ENCODE measurements at places on chromosomes 2 and 18.

- DNase-seq = peak; percentile 9
Measured at GRCh38 chr2:221166292-221166691, 405.8 kb downstream of the EPHA4 start.

GRCh38 chr2:69724540-69725159, 17.3 kb upstream of the ANXA4 start:
- DNase-seq = peak; percentile 68

GRCh38 chr2:60364491-60364890, 189.0 kb downstream of the BCL11A start:
- DNase-seq = no peak

DNA sequence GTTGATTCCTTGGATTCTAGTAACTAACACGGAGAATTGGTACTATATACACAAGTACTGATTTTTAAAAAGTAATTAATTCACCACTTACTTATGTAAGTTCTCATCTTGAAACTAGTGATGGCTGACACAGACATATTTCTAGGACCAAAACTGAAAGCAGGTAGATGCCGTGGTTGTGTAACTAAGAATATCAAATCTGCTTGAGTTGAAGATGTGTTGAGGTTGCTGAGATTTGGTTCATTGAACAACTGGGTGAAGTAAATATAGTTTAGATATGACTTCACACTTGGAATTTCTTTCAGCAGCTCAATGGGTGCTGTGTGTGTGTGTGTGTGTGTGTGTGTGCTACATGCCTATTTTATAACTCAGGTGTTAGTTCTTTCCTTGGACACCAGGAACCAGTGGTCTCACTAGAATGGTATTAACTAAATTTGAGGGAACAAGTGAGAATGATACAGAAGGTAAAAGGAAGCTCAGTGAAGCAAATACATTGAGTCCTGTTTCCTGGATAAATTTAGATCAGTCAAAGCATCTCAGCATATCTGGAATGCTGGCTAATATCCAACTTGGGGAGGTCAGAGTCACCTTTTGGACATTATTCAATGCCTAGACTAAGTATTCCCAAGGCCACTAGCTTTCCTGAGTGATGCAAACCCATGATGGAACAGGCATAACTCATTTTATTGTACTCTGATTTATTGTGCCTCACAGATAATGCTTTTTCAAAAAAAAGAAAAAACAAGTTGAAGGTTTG, 110.7 kb upstream of the ZEB2 start:
- no peak for DNase-seq

DNA sequence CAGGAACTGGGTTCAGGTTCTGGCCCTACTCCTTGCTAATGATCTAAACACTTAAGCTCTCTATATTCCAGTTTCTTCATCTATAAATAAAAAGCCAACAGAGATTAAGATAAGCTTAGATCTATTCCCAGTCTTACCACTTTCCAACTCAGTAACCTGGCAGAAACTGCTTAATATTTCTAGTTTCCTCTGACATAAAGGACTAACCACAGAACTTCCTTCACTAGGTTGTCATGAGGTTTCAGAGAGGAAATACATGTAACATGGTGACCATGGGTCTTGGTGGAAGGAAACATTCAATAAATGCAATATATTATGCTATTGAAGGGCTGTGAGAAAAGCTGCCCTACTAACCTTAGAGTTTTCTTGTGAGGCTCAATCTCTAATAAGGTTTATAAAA, 114.4 kb upstream of the PDE1A start:
- no peak for DNase-seq

DNA sequence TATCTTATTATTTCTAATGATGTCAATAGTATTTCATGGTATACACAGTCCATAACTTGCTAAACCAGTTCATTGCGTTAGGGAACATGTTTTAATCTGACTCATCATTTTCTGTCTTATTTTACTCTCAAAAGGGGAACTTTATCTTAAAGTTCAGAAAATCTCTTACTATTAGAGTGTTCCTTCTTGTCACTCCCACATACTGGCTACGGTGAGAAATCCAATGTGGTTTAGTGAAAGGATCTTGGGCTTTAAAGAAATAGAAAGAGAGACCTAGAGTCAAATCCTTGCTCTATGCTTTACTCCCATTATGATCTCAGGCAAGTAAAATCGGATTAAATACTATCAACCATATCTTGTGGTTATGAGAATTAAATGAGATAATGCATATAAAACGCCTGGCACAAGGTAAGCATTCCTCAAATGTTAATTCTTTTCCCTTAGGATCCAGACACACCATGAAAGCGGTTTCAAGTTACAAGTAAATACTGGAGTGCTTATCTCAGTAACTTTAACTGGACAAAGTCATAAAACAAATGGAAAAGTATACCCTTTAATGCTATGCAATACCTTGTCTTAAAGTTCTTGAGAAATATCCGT, 576.0 kb downstream of the ARHGAP15 start:
- peak; percentile 20 for DNase-seq

DNA sequence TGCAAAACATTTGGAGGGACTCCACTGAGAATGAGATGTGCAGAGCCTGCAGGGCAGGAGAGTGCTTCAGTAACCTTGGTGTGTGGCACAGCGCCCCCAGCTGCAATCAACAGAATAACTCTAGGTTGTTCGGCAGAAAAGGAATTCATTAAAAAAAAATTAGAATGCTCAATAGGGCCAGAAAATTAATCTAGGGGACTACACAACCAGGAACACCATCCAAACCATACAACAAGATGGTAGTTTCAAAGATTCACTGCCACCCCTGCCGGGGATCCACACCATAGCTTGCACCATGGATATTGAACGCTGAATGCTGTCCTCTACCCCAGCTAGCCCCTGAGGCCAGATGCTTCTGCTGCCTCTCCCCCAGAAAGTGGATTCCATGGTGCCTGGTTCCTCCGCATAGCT, 50.1 kb downstream of the THUMPD2 start:
- peak; percentile 47 for DNase-seq

DNA sequence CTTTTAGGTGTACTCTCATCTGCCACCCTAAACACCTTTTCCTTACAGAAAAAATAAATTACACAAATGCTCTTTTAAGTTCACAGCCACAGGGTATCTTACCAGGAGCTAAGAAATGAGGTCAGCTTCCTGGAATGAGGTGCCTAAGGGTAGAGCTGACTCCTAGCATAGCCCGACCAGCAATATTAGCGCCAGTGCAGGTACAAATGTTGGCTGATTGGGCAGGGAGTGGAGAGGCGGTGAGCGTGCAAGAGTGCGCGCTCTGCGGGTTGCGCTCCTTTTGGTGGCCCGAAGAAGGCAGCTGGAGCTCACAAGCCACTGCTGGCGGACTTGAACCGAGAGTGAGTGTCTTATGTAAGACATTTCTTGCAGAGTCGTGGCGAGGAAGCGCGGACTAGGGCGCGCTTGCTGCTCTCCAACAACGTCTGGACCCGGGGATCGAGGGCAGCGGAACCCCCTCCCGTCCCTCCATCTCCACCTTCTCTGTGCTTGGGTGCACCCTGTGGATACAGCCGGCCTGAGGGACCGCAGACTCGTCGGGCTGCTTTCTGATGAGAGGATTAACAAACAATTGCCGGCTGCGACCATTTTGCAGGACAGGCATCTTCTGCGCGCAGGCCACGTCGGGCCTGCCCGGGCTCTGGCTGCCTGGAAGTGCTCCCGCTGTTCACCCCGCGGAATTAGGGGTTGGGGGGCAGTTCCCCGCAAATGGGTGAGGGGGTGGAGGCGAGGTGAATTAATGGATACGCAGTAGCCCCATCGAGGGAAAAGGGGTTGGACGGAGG, 17.3 kb downstream of the BOLA3 start:
- DNase-seq = no peak

DNA sequence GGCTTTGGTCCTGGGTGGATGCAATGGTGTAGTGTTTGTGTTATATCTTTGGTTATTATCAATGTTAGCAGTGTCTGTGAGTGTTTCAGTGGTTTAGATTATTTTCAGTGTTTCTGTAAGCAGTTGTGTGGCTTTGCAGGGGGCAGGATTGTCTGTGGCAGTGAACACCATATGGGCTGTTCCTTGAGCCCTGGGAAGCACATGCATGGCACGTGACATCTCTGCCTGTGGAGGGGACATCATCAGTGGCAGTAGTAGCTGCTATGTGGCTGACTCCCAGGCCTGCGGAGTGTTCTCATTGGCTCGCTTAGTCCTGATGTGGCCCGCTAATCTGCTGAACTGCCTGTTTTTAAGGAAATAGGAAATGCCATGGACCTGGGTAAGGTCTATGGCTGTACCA, 327.5 kb downstream of the GULP1 start:
- DNase-seq = no peak

- no peak for DNase-seq
Measured at GRCh38 chr2:2422621-2423020, 91.5 kb upstream of the MYT1L start.

DNA sequence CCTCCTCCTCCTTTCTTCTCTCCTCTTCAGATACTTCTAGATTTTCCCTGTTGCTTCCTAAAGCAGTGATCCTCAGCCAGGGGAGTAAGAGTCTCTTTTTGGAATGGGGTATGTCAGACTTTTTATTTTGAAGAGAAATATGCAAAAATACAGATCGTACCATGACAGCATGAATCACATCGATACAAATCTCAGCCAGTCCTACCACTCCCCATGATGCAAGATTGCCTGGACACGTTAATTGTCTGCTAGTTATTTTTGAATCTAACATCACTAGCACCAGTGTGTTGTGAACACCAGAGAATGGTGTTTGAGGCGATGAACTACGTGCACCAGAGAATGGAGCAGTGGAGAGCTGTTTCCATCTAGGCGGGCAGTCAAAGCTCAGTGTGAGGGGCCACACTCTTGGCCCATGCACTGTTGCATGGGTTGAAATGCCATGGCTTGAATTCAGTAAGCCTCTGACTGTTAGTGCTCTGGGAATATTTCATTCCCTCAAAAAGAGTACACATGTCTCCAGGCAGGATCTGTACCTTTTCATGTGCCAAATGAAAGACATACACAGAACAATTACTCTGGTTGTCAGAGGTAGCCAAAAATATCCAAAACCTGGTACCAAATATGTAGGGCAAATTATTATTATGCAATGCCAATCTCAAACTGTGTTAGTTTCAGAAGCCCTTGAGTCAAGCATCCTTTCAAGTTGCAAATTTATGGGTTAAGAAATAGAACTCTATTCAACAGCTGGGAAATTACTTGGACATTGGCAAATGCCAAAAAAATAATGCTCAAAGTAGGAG, 46.3 kb upstream of the RALBP1 start:
- DNase-seq = peak; percentile 52

DNA sequence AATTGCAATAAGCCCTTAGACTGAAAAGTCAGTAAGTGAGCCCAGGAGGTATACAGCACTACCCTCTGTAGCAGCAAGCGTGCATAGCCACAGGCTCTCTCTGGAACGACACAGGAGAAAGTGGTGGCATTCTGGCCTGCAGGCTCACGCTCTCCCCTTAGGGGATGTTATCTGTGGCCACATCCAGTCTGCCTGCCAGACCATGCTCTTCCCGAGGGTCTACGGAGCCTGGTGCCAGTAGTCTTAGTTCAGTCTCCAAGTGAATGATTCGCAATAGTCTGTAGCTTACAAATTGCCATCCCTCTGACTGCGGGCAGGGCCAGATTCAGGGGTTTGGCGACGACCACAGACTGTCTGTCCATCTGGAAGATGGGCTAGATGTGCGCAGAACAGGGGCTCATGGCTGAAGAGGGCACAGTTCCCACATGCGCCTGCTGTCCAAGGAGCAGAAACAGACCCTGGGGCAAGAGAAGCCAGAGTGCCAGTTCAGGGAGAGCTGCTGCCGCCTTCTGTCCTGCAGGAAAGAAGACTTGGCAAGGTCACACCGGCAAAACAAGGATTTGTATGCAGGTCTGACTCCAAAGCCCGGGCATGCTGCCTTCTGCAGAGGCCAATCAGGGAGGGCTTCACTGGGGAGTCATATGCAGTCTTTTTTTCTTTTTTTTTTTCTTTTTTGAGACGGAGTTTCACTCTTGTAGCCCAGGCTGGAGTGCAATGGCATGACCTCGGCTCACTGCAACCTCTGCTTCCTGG, 3.5 kb upstream of the KLF11 start:
- peak; percentile 68 for DNase-seq

GRCh38 chr18:63180971-63181376, 138.6 kb downstream of the BCL2 start:
- no peak for DNase-seq

- DNase-seq = no peak
Measured at GRCh38 chr2:234334756-234335155, 162.1 kb downstream of the ARL4C start.

- DNase-seq = no peak
Measured at GRCh38 chr2:99695130-99695943, 205.5 kb upstream of the REV1 start.

GRCh38 chr2:72185206-72185605, 37.5 kb upstream of the CYP26B1 start:
- no peak for DNase-seq

DNA sequence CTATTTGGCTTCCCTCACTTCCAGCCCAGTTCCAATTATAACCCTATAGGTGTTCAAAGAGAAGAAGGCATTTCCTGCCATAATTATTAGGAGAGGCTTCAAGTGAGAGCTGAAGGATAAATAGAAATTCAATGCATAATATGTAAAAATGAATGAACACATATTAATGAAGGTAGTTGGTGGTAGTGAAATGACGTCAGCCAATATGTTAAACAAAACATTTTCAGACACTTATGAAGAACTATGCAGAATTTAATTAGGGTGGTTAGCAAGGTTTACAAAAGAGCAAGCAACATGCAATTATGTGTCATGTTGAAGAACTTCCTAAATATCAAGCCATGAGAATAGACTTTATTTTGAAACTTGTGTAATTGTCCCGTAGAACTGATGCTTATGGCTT, 858.8 kb upstream of the DDX18 start:
- no peak for DNase-seq

DNA sequence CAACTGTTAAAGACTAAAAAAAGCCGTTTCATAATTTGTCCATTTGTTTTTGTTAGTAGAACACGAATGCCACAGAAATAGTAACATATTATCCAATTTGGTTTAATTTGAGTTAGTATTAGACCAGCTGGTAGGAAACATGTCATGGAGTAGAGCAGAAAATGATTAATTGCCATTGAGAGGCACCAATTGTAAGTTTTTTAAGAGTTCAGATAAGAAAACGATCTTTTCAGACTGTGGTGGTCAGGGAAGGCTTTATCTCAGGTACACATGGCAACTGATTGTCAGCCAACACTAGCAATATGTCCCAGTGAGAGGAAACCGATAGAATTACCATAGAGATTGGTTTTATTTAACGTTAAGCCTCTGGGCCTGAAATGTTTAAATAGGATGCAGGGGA, 438.2 kb upstream of the MAP2 start:
- no peak for DNase-seq

DNA sequence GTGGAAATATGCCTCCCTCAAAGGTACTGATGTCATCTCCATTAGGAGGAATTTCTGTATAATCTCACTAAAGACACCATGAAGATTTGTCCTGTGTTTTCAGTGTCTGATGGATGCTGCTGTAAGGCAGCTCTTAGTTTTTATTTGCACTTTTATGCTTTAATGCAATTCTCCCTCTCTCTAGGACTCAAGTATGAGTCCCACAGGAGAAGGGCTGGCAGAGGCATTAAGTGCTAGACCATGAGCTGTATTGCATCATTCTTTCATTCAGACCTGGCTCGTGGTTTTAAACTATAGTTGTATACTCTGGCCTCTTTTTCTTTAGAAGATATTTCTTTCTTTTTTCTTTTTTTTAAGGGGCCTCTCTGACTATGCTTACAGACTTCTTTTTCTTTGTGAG, 805.6 kb downstream of the DPP10 start:
- no peak for DNase-seq

All from AG10803 (cell line).